Activated CD8-positive, alpha-beta T cell treated with anti-CD3 and anti-CD28 coated beads, Interleukin-2, amount 10 ng/mL, durations not matched to agents 7 days and 5 days (primary cell): ENCODE measurements at places on chromosomes 7 and 10.

- DNase-seq: no peak
These were observed 257.9 kb downstream of the PRPF18 start for GRCh38 chr10:13844651-13845050.

- no peak for DNase-seq
These were observed 1.5 kb downstream of the LZTS2 start for GRCh38 chr10:101000915-101001658.

DNA sequence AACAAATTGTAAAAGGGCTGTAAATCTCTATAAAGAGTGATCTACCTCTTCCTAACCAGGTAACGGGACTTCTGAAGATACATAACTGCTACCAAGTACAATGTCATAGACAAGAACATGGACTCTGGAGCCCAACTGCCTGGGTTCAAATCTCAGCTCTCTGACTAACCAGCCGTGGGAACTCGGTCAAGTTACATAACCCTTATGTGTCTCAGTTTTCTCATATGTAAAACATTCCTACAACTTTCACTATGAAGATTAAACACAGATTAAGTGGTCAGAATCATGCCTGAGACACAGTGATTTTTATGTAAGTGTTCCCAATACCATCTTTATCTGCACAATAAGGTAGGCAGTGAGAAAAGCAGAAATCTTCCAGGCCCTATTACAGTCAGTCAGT is 52.6 kb downstream of the ITGB1 start:
- DNase-seq: no peak

DNA sequence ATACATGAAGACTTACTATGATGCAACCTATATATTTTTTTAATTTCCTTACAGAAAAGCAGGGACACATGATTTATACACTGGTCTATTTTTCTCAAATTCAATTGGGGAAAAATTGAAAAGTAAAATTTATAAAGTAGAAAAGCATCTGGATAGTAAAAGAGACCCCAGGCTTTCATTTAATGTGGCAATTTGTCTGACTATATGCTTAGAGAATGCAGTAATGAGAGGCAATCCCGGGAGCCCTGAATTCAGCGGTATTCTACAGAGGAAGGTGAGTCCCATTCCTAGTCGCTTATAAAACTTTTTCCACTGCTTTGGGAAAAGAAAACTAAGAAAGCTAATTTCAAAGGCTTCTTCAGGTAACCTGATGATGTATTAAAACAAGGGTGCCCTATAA is 167.1 kb downstream of the SEMA3D start:
- DNase-seq: no peak
